Activated CD4-positive, alpha-beta memory T cell treated with anti-CD3 and anti-CD28 coated beads for 36 hours (primary cell): ENCODE measurements at places on chromosomes 12 and 14. TPM values are rescaled to one million over a fixed set of nuclear protein-coding genes. Genes with fewer than 3 reads are reported as not detected.

DNA sequence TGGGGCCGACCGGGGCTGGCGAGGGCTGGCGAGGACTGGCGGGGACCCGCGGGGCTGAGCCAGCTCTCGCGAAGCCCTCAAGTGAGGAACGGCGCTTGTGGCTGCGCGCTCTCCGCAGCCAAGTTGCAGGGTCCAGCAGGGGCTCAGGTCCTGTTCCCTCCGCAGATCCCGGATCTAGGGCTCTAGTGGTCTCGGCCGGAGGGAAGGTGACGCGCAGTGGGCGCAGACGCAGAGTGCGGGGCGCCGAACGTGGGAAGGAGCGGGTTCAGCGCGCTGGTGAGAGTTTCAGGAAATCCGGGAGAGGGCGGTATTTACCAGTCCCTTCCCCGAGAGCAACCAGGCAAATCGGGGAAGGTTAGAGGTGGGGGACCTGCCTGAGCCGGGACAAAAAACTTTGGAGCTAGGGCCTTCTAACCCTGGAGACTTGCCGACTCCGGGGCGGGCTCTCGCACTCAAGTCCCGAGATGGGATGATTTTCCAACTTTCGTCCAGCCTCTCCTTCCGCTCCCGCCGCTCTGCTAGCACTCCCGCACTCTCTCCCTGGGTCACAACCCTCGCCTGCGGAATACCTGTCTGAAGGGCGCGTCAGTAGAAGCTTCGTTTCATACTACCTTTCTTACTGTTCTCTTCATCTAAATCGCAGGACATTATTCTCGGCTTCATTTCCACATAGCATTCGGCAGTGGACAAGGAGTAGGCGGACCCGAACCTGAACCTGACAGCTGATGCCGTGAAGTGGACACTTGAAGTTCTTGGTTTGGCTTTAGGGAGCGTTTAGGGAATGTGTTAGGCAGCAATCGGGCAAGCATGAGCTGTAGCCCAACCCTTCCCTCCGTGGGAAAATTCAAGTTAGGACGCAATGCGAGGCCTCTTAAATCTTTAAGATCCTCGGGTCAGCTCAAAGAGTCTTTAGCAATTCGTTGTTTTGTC, 13.6 kb upstream of the PAX9 start:
- DNase-seq: no peak

GRCh38 chr12:69509308-69509736, 39.1 kb downstream of the FRS2 start:
- DNase-seq: no peak

DNA sequence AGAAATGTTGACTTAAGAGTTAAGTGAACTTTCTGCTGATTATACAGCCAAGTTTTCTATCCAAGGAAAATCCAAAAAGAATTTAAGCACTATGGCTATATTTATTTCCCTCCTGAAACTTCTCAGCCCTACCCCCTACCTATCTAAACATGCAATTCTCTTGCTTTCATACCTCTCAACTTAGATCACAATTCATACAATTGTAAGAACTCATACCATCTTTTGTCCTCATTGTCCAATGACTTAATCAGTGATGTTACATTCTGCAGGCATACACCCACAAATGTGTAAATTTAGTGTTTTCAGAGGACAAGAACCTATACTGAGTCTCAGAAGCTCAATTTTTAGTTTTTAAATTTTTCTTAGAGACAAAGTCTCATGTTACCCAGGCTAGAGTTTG, 62.1 kb downstream of the ZFC3H1 start:
- no peak for DNase-seq

HOXC5 gene
- not detected for total RNA-seq

DNA sequence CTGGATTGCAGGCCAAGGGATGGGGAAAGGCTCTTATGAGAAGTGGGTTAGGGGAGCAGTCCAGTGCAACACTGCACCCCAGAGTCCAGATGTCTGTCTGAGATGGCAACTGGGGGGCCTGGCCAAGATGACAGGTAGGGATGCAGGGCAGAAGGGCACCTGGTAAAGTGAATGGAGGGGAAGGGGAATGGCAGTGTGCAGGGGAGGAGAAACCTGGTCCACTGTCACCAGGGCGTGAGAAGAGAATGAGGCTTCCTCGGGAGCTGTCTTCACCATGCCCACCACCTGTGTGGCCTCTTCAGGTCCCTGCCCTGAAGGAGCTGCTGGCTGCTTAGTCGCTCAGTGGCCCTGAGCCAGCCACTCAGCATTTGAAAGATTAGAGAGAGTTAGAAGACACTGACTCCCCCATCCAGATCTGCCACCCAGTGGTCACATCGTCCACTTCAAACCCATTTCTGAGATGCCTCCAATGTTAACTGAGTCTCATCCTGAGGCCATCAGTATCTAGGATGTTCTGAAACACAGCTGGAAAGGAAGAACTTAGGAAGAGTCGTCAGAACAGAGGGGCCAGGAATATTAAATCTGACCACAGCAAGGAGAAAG, 57.3 kb downstream of the PLEKHG3 start:
- DNase-seq: no peak

DNA sequence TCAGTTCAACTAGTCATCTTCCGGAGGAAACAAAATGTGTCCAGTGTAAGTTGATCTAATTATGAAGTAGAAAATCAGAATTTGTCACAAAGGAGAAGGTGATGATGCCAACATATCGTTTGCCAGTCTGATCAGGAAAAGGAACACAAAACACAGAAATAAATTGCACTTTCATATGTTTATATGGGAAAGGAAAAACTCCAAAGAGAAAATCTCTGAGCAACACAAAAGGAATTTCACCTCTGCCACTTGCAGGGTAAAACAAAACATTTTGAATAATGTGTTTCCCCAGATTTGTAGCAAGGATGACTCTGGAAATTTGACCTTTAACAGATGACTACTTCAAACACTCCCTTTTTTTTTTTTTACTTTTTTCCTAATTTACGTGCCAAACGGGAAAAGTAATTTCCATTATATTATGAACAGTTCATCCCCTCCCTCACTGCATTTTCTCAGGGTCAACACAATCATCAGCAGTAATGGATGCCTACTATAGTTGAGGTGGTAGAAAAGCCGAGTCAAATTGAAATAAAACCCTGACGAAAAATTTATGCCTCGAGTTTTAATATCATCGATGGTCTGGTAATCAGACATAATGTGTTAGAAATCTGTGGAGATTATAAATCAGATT, 25.6 kb downstream of the MGAT4C start:
- DNase-seq: no peak

- DNase-seq: no peak
Measured at GRCh38 chr14:105378873-105379685, 19.3 kb upstream of the TEX22 start.

MYF6 gene
- not detected for total RNA-seq

GRCh38 chr12:69666798-69667197, 32.3 kb downstream of the BEST3 start:
- no peak for DNase-seq

DNA sequence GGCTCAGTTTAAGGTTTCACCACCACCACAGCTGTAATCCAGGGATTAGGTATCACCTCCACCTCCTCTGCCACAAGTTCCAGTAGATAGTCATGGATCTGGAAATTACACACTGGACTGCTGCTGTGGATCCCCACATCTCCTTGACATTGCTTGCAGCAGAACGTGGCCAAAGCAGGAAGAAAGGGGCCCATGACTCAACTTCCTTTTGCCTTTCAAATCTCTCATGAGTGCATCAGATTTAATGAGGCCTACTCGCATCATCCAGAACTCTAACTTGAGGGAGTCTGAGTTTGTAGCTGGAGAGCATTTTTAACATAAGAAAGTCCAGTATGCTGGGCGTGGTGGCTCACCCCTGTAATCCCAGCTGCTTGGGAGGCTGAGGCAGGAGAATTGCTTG, 29.2 kb upstream of the TMED10 start:
- peak; percentile 35 for DNase-seq

KRT85 gene
- not detected for total RNA-seq

GRCh38 chr12:116026346-116026745, 251.1 kb downstream of the MED13L start:
- no peak for DNase-seq

GPR68 gene
- 6.5 TPM for total RNA-seq

DNAH10 gene
- total RNA-seq: 0.10 TPM

DNA sequence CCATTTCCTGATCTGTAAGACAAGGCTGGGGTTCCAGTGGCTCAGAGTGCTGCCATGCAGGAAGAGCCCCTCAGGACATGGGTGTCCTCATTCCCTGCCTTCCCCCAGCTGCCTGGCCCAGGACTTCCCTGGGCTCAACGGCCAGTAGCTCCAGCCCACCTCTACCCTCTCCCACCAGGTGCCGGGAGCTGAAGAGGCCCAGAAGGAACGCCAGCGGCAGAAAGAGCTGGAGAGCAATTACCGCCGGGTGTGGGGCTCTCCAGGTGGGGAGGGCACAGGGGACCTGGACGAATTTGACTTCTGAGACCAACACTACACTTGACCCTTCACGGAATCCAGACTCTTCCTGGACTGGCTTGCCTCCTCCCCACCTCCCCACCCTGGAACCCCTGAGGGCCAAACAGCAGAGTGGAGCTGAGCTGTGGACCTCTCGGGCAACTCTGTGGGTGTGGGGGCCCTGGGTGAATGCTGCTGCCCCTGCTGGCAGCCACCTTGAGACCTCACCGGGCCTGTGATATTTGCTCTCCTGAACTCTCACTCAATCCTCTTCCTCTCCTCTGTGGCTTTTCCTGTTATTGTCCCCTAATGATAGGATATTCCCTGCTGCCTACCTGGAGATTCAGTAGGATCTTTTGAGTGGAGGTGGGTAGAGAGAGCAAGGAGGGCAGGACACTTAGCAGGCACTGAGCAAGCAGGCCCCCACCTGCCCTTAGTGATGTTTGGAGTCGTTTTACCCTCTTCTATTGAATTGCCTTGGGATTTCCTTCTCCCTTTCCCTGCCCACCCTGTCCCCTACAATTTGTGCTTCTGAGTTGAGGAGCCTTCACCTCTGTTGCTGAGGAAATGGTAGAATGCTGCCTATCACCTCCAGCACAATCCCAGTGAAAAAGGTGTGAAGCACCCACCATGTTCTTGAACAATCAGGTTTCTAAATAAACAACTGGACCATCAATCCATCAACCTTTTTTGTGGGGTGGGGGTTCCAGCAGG, 17.6 kb downstream of the AGAP2 start:
- no peak for DNase-seq

DNA sequence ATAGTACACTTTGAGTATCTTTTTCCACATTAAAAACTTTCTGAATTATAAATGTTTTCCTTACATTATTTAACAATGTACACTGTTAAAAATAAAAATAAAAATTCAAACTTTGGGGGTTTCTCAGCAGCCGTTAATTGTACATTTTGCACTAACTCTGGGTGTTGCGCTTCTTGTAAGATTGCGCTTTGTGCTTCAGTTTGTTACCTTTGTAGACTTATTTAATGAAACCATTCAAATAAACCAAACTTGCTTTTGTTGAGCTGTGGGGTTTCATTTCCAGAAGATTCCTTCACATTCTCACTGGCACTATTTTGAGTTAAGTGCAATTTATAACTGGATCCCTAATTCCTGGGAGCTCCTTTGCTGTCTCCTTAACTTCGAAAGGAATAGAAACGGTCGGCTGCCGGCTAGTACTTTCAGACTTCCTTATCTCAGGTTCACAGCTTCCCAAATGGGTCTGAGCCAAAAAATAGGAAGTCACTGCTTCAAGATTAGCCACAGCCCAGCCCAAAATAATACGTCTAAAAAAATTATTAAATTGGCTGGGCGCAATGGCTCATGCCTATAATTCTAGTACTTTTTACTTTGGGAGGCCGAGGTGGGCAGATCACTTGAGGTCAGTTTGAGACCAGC, 38.2 kb downstream of the RAD52 start:
- DNase-seq: no peak

GRCh38 chr14:101364503-101365328, 196.6 kb upstream of the DIO3 start:
- DNase-seq: no peak

DNA sequence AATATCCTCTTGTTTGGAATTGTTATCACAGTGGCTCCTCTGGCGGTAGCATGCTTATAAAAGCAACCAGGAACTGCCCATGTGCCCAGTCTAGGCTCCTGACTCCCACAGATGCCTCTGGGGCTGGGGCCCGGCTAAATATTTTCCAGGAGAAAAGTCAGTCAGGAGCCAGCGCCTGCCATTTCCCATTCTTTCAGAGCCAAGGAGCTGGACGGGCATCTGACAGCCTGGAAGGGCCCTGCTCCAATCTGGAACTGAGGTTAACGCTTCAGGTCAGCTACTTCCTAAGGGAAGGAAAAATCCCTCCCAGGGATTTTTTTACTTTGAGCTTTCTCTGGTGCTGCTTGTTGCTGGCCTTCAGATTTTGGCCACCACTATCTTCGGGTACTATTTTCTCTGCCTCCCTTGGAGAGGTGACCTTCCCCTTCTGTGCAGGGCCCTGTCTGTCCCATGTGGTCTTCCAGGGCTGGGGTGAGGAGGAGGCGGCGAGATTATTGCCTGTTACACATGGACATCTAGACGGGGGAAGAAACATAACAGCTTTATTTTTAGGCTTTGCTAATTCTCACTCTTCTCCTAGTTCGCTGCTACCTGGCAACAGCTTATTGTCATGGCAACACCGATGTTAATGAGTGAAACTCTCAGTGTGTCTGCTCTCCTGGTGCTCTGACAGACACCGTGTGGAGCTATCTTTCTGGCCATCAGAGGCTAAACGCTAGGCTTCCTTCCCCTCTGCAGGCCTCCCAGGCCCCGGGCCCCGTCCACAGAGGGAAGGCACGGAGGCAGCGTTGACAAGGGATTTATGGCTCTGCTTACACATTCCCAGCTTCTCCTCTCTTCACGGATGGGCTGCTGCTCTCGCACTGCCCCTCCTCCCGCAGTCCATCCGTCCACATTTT, 160.4 kb downstream of the CACNA1C start:
- DNase-seq: no peak

GRCh38 chr12:121773011-121773777, 20.3 kb downstream of the RHOF start:
- peak; percentile 87 for DNase-seq

METTL25 gene
- total RNA-seq: 6.2 TPM

KSR2 gene
- 0.12 TPM for total RNA-seq

IL22 gene
- total RNA-seq: 5.4 TPM
